Spinal cord (tissue), 10 donors: ENCODE measurements at places on chromosomes 16 and 17.

DNA sequence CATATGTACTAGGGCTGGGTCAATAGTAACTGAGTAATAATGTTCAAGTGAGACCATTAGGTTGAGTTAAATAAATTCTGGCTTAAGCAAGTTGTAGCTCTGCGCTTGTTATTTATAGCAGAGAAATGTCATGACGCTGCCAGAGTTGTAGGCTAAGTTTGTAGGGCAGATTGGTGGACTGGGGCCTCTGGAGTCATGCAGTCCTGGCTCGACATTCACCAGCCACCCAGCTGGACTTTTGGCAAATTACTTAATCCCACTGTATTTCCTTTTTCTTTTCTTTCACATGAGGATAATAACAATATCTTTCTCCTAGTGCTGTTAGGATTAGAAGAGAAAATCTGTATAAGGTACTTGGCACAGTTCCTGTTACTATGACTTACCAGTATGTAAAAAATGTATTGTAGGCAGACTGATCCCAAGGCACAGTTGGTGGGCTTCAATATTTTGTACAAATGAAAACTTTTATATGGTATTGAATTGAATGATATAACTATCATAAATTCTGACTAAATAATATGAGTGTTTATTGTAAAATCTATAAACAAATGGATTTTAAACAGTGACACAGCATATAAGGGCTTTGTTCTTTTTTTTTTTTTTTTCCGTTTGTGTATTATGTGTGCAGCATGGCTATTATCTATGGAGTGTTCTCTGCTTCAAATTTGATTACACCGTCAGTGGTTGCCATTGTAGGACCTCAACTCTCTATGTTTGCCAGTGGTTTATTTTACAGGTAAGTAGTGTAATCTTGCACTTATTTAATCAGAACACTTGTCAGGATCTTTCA lies 2.6 kb downstream of the MFSD11 start:
- no peaks in the 10 kb centered on the region for H3K27me3 ChIP-seq
- peaks cover 24% of the 10 kb centered on the region for H3K36me3 ChIP-seq
- H3K4me3 ChIP-seq: no peak overlapping the region
- no peak for DNase-seq
- no peak overlapping the region for H3K27ac ChIP-seq
- peaks cover 6% of the 10 kb centered on the region for H3K4me1 ChIP-seq

DNA sequence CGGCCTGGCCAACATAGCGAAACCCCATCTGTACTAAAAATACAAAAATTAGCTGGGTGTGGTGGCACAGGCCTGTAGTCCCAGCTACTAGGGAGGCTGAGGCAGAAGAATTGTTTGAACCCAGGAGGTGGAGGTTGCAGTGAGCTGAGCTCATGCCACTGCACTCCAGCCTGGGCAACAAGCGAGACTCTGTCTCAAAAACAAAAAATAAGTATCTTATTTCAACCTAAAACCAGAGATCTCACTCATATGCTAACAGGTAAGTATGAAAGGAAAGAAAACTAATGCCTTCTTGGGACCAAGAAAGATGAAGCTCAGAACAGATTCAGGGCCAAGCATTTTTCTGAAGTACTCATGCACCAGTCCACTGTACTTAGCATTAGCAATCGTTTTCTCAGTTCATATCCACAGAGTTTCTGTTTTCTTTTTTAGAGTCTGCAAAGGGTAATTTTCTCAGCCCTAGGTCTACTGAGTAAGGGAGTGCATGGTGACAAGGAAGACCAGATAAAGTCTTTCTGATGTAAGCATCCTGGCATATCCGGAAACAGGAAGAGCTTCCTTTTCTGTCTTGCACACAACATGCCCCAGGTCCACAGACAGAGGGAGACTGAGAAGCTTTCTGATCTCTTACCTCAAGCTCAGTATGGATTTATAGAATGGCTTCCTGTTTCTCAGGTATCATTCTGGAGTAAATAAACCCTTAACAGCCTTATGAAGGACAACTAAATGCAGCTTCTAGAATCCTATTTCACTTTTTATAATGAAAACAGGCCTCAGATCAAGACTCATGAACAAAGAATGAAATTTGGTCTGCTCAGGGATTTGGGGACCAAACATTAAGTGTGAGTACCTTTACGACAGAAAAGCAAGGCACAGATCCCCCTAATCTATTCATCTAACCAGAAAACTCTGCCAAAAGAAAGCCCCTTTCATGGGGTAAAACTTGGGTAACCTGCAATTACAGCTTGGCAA lies 38.7 kb upstream of the FOXJ1 start:
- peaks cover 5% of the 10 kb centered on the region for H3K4me1 ChIP-seq
- no peaks in the 10 kb centered on the region for H3K27me3 ChIP-seq
- DNase-seq: no peak
- no peak overlapping the region for H3K27ac ChIP-seq
- H3K36me3 ChIP-seq: peaks cover 17% of the 10 kb centered on the region

- H3K4me1 ChIP-seq: peaks cover 12% of the 10 kb centered on the region
- H3K4me3 ChIP-seq: no peak overlapping the region
- DNase-seq: no peak
- no peaks in the 10 kb centered on the region for H3K27me3 ChIP-seq
- no peak overlapping the region for H3K27ac ChIP-seq
Observed at GRCh38 chr17:73972901-73973300, 230.6 kb upstream of the RPL38 start.

GRCh38 chr17:17303010-17303846 lies at the start of gene NT5M:
Gene NT5M (plus strand): TSS chr17:17303373. CDS start chr17:17303551, 178 bp downstream.
- H3K4me1 ChIP-seq: peaks cover 29% of the 10 kb centered on the region
- H3K36me3 ChIP-seq: peaks cover 3% of the 10 kb centered on the region
- no peaks in the 10 kb centered on the region for H3K27me3 ChIP-seq
- peak within 1 kb of the TSS; percentile 67 for H3K27ac ChIP-seq

DNA sequence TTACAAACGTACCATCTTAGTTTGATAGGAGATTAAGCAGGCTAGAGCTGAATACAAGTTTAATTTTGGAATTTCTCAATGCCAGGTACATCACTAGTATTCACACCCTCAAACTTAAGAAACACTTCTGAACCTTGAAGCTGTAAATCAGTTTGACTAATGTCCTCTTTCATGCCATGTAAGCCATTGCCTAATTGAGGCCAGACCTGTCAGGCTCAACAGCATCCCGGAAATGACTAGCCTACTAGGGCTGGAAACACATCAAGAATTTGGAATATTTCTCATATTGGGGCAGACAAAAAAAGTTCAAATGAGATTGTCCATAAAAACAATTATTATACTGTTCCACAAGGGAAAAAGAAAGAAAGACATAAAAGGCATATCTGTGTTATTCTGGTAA lies 1.7 kb downstream of the USP32 start:
- no peaks in the 10 kb centered on the region for H3K27me3 ChIP-seq
- peak overlapping the region; percentile 93 for H3K4me3 ChIP-seq
- H3K4me1 ChIP-seq: peaks cover 19% of the 10 kb centered on the region
- no peak overlapping the region for H3K27ac ChIP-seq
- no peaks in the 10 kb centered on the region for H3K36me3 ChIP-seq
- no peak for DNase-seq

DNA sequence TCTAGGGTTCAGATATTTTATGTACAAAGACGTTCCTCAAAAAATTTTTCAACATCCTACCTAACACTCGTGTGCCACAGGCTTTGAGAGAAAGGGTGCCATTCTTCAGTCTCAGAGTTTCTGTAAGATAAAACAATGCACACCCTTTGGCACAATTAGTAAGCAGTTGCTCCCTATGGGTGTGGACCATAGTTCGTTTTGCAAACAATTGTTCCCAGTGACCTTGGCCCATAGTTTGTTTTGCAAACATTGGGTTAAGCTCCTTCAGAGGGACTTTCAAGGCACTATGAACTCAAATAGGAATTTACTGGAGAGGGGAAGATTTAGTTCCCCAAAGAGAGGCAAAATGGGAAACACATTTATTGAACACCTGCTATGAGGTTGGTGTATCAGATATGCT lies 220.3 kb upstream of the CA10 start:
- no peaks in the 10 kb centered on the region for H3K27me3 ChIP-seq
- no peak overlapping the region for H3K27ac ChIP-seq
- no peaks in the 10 kb centered on the region for H3K36me3 ChIP-seq
- no peak overlapping the region for H3K4me3 ChIP-seq
- H3K4me1 ChIP-seq: no peaks in the 10 kb centered on the region
- DNase-seq: no peak

- H3K27me3 ChIP-seq: no peaks in the 10 kb centered on the region
- no peak overlapping the region for H3K27ac ChIP-seq
- no peak for DNase-seq
- no peak overlapping the region for H3K4me3 ChIP-seq
Observed at GRCh38 chr17:2963332-2964027, 99.9 kb downstream of the OR1D5 start.
